ENCODE measurements at places on chromosomes 12 and 14. TPM values are rescaled to one million over a fixed set of nuclear protein-coding genes. Genes with fewer than 3 reads are reported as not detected.

The CCDC177 gene
- polyA plus RNA-seq = 0.18 TPM

The KRT72 gene
- polyA plus RNA-seq = not detected

- no peak for DNase-seq
These were observed 26.0 kb upstream of the KRT78 start for GRCh38 chr12:52874573-52875435.

The DAAM1 gene
- polyA plus RNA-seq = 50.0 TPM

The CCNT1 gene
- 35.1 TPM for polyA plus RNA-seq

DNA sequence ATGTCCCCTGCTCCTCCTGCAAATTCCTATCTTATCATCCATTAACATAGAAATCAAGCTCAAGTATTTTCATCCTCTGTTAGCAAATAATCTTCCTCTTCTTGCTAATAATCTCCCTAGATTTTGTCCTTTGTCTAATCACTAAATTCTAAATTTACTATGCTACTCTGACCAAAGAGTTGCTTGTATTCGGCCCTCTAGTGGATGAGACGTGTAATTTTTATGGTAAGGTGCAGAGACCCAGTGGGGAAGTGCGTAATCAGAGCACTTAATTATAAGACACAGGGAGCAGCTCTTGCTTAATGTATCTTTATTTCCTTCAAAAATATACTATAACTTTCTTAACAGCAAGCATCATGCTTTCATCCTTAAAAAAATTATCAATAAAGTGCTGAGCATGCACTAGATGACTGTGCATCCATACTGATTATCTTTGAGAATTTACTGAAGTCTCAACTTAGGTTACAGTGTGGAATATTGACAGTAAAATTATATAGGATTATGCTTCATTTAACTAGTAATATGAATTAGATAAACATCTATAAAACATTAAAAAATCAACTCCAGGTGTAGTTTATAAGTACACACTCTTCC, 212.6 kb downstream of the SLC16A7 start:
- DNase-seq = peak; percentile 10

DNA sequence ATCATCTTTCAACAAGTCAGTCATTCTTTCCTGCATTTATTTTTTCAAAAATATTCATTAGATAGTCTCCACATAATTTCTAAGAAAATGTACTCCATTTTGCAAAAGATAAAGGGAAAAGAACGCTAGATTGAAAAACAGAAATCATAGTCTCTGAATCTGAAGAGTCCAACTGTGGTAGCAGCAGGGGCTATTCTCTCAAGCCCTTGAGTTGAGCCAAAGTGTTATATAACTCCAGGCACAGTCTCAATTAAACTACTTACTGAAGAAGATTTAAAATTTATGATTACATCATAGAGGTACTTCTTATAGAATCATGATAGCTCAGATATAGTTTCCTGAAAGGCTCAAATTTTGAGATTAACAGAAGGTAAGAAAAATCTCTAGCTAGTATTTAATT, 5.8 kb downstream of the LDHB start:
- DNase-seq = no peak

The DLST gene
- polyA plus RNA-seq = 134 TPM

DNA sequence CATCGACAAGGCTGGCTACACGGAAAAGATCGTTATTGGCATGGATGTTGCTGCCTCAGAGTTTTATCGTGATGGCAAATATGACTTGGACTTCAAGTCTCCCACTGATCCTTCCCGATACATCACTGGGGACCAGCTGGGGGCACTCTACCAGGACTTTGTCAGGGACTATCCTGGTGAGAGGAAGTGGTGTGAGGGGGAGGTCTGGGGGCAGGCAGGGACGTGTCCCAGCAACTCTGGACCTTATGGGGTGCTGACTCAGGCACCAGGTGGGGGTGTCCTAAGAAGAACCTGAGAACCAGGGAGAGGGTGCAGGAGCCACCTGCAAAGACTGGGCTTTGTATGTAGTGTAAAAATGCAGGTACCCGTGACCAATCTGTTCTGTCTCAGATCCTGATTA, 5.2 kb downstream of the ENO2 start:
- no peak for DNase-seq

GRCh38 chr12:52993558-52993869, 12.7 kb upstream of the EIF4B start:
- DNase-seq = no peak

The TMEM233 gene
- polyA plus RNA-seq = 1.8 TPM

DNA sequence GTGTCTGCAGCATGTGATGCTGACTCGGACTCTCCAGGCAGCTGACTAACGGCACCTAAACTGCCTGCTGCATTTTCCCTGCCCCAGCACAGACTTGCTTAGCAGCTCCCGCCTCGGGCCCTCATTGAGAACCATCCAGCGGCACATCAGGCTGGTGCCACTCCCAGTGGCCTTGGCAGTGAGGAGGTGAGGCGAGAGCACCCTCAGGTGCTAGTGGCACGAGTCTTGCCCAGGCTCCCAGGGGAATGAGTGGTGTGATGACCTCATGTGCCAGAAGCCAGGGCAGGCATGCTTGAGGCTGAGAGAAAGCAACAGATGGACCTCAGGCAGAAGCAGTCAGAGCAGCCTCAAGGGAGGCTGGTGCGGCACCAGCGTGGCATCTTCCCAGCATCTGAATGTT, 60.2 kb downstream of the PRKCH start:
- no peak for DNase-seq

DNA sequence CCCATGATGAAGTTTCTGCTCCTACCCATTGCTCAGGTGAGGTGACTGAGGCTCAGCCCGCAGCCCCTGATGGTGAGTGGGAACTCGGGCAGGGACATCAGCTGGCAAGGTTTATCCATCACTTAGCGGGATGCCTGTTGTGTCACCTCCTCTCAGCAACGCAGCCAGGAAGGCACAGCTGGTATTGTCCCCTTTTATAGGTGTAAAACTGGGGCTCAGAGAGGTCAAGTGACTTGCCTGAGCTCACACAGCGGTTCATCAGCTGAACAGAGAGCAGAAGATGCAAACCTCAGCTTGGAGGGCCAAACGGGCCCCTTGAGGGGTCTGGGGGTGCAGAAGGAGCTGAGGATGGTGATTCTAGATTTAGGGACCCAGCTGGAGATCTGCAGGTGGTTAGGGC, 143.6 kb downstream of the PHETA1 start:
- DNase-seq = no peak

The SERPINA3 gene
- polyA plus RNA-seq = not detected

The DACT1 gene
- polyA plus RNA-seq = 34.4 TPM

DNA sequence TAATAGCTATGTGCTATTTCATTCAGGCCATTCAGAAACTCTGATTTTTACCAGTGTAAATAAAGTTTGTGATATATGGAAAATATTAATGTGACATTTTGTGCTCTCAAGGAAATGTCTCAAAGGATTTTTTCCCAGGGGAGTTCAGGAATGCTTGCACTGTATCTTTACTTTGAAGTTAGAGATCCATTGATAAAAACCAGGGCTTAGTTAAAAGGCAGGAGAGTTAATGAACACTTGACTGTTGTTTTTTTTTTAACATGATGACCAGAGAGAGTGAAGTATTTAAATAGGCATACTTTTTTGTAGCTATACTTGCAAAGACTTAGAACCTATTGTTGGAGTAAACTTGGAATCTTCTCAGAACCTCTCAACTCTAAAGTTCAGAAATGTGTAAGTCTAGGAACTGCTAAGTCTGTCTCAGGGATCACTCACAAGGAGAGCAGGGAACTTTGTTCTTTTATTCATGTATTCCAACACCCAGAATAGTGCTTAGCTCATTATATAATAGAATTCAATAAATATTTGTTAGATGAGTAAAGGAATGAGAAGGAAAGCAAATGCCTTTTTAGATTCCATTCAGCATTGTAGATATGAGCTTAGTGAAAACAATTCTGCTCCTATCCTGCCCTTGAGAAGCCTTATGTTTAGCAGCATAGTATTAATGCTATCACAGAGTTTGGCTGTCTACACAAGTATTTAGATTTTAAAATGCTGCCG, 117.5 kb downstream of the DAAM1 start:
- no peak for DNase-seq

The OR4Q3 gene
- not detected for polyA plus RNA-seq

DNA sequence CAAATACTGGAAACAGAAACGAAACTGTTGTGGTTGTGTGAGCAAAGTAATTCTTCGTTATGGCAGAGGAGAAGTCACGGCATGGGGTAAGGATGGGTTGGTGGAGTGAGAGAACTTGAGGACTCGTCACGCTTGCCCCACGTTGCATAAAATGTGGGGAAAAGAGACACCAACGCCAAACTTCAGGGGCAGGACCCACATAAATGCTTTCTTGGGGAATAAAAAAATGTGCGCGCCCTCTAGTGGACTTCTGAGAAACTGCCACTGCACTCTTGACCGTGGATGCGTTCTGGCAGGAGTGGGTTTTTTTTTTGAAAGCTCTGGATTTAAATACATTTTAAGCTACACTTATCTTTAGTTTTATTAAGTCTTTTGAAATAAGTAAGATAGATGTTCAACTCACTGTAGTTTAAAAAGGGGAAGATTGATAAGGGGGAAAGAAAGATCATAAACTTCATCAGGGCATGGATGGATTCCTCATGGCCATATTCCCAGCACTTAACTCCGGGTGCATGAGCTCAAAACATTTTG, 4.1 kb upstream of the IGF1 start:
- no peak for DNase-seq

DNA sequence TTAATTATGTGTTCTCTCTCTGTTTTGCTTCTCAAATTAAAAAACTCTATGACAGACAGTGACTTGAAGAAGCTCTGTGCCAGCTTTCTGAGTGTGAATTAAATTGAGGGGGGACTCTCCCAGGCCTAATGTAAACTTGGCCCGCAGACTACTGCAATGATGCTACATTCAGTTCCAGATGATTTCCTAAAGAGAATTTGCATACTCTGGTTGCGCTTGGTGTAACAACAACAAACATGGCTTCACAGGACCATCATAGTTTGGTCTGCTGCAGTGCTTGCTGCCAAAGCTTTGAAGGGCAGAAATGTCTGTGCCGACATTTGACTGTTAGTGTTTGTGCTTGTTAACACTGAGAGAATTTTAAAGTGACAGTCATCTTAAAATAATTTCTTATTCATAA, 25.0 kb downstream of the CFAP54 start:
- no peak for DNase-seq

The CTDSP2 gene
- 261 TPM for polyA plus RNA-seq

DNA sequence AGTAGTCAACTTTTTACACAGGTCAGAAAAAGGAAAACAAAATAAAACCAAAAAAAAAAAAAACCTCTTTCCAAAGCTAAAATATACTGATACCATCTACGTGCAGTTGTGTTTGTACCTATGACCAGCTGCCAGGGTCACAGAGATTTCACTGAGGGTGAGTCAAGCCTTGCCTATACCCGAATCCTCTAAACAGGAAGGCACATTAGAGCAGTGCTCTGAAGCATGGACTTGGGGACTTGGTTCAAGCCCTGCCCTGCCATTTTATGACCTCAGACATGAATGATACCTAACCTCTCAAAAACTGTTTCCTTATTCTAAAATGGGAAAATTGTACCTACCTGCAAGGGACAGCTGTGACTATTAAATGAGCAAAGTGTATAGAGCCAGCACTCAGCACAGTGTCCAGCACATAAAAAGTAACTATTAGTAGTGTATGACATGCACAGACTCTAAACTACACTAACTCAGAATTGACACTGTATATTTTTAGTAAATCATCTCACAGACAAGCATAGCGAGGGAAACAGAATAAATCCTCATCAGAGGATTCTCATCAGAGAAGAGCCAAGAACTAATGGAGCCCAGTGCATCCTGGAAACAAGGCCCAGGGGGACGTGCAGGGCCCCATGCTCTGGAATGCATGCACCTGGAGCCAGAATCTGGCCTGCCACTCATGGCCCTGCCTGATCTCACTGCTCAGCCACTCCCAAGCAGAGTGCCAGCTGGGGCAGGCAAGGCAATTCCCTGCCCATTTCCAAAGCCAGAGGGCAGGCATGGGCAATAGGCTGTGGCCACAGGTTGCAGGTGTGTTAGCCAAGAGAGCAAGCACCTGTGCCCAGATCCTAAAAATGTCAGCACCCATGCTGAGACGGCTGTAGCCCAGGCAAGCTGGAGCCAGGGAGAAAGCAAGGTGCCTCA, 57.0 kb downstream of the NT5DC3 start:
- DNase-seq = peak; percentile 22

All from renal pelvis (tissue), 12 donors.